ENCODE measurements at places on chromosomes 4 and X.

DNA sequence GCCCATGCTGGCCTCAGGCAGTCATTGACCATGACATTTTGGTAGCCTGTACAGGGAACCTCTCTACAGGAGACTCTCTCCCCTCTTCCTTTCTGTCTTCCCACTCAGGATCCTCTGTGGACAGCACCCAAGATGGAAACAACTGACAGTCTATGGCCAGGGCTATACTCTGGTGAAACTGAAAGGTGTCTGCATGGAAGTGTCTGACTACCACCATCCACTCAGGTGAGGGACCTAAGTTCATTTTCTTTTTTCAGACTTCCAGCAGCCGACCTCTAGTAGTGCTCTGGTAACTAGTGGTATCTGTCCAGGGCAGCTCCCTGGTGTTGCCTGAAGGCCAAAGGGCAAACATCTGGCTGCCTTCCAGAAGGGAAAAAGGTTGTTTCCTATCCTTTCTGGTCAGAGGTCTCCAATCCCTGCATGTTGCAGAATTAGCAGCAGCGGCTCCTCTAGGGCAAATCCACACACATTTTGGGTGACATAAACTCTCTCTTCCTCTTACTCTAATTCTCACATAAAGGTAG is 804.5 kb downstream of the C4orf33 start:
- no peak for DNase-seq

- no peak for DNase-seq
These were observed 12.8 kb upstream of the UGT2B10 start for GRCh38 chr4:68803013-68803412.

GRCh38 chr4:96175871-96176270 is 336.0 kb downstream of the PDHA2 start:
- DNase-seq, result no peak

GRCh38 chrX:125295337-125295736 is 24.3 kb upstream of the TEX13C start:
- no peak for DNase-seq

- no peak for DNase-seq
These were observed 30.3 kb downstream of the DAPP1 start for GRCh38 chr4:99846891-99847290.

GRCh38 chrX:66489339-66489738 is 149.5 kb downstream of the EDA2R start:
- DNase-seq, result no peak

Measured in GDM1 (cell line).